ENCODE measurements at places on chromosomes 13 and 19.
A peak's percentile ranks its signal among the peaks of the same experiment; 100 is the strongest.

DNA sequence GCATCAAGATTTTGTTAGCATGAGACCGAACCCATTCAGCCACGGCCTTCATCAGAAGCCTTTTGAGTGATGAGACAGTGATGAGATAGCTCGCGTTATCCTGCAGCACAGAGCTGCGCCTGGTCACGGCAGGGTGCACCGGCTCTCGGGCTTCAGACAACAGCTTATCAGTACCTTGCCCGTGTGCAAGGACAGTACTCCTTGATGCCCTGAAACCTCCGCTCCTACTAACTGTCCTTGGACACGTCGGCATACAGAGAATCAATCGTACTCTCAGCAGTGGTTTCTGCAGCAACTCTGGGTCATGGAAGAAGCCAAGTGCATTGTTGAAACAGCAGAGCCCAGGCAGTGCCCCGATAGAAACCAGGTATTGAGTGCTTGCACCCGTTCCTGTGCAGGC lies 40.7 kb downstream of the IRS2 start:
- no peak for DNase-seq

DNA sequence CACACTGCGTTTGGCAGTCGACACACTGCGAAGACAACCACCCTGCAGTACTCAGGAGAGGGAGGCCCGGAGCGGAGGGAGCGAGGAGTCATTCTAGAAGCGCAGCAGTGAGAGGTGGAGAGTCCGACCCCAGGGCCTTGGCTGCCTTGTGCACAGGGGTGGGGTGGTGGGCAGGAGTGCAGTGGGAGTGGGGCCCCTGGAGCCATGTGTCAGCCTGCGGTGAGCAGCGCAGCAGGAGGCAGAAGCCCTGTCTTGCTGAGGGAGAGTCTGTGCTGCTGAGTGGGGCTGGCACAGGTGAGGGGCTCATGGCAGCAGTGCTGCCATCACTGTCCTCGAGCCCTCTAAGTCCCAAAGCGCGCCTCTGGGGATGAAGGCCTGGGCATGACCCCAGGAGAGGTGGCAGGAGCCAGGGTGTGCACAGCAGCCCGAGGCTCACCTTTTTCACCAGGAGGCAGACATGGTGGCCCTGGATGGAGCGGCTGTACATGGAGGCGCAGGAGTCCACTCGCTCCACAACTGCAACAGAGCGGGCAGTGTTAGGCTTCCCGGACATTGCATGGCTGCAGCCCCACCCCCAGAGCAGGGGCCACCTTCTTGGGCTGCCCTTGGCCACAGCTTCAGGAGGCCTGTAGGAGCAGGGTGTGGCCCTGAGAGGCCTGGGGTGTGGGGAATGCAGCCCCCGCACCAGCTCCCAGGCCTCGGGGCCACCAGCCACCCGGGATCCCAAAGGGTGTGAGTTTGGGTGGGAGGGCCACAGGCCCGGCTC lies 11.7 kb downstream of the IZUMO4 start:
- DNase-seq: no peak

DNA sequence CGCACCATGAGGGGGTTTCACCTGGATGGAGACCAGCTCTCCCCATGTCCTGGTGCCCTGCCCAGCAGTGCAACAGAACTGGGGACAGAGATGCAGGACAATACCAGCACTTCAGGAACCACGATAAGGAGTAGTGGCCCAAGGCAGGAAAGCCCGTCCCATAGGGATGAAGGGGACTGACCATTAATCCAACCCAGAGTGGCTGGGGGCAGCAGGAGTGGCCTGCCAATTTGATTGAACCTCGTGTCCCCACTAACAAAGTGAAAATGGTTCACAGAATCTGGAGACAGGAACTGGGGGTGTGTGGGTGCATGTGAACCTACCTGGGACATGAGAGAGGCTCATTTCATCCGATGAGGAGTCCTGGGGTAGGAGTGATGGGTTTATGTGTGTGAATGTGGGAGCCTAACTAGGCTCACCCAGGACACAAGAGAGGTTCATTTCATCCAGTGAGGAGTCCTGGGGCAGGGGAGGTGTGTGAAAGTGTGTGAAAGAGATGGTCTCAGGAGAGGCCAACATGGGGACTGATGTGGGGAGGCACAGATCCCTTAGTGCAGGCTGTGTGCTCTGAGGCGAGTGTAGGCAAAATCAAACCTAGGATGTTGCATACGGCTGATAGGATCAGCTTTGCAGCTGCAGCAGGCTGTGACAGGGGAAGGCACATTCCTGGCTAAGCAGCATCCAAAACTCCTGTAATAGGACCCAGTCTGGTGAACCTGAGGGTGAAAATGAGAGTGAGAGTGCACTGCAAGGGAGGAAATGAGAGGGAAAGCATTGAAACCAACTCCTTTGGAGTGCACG lies 98.2 kb downstream of the ZNF429 start:
- no peak for DNase-seq

DNA sequence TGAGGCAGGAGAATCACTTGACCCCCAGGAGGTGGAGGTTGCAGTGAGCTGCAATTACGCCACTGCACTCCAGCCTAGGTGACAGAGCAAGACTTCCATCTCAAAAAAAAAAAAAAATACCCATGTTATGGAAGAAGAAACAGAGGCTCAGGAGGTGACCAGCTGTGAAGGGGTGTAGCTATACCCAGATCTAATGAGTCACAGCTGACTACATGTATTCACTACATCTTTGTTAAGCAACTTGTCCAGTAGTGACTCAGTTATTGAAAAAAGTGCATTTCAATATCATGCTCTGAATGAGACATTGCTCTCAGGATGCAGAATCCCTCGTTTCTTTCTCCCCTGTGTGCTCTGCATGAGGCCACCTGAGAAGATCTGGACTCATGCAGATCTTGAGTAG lies 16.1 kb upstream of the SPART start:
- DNase-seq: no peak

GRCh38 chr13:21885714-21886224 lies 214.9 kb downstream of the FGF9 start:
- no peak for DNase-seq

GRCh38 chr13:106151056-106151699 lies 384.3 kb downstream of the EFNB2 start:
- peak; percentile 43 for DNase-seq

GRCh38 chr13:101530293-101530692 lies 77.8 kb downstream of the ITGBL1 start:
- no peak for DNase-seq
